ENCODE measurements at places on chromosomes 3 and 15.

DNA sequence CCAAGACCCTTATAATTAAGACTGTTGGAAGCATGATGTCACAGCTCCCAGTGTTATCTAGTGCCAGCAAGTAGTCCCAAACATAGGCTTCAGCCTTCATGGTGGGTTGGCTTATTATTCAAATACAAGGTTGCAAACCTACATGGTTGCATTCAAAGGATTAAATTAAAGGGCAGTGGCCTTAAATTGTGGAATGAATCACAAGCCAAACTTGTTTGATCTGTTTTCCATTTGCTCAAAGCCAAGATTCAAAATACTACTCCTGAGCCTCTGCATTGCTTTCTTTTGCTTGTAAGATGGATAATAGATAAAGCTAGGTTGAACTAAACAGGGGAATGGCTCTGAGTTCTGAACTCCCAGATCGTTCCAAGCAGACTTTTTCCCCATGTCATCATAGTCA, 52.4 kb upstream of the GNB4 start:
- DNase-seq: no peak

DNA sequence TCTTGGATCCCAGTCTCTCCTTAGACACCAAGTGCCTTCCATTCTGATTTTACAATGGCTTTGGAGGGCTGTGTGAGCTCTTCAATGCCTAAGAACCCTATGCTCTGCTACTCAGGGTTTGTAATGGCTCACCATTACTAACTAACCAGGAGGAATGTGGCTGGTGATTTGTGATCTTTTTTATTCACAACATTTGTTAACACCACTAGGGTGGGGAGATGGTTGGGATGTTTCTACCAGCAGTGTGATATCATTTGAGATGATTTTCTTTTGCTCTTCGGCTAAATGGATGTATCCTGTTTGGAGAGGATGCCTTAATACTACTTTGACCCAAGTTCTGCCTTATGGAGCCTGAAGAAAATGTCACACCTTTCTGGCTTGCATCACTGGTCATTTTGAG, 226.9 kb downstream of the MFSD1 start:
- no peak for DNase-seq

GRCh38 chr15:96716075-96716474, 385.6 kb downstream of the NR2F2 start:
- DNase-seq: no peak

- peak; percentile 52 for DNase-seq
Measured at GRCh38 chr3:74271541-74271940, 342.9 kb downstream of the CNTN3 start.

DNA sequence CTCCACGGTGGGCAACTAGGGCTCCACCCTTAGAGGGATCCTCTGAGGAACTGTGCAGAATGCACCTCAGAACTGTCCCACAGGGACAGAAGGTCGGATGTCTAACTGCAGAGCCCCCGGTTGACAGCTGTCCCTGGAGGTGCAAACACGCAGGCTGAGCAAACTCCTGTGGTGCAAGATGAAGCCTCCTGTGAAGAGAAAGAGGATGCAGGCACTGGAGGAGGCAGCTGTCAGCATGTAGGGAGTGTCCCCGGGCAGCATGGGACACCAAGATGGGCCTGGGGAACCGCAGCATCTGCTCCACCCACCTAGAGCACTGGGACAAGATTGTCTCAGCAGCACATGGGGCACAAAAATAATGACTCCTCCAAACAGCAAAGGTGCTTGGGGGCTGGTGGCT, 258.9 kb downstream of the ABHD5 start:
- DNase-seq: no peak

- DNase-seq: no peak
Measured at GRCh38 chr15:22895465-22896190, 57.2 kb downstream of the NIPA2 start.

DNA sequence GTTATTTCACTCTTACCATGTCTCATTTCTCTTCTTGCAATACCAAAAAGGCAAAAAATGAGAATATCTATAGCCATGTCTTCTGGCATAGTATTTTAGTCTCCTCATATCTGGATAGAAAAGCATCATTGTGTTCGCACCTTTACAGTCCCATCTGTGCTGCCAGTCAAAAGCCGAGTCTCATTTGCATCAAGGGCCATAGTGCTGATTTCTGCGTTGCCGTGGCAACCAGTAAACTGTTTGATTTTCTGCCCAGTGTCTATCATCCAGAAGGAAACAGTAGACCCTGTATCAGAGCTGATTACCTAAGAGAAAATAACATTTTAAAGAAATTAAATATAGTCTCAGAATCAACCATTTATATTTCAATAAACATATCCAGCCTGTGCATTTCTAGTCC, 86.1 kb upstream of the SERPINI2 start:
- no peak for DNase-seq

DNA sequence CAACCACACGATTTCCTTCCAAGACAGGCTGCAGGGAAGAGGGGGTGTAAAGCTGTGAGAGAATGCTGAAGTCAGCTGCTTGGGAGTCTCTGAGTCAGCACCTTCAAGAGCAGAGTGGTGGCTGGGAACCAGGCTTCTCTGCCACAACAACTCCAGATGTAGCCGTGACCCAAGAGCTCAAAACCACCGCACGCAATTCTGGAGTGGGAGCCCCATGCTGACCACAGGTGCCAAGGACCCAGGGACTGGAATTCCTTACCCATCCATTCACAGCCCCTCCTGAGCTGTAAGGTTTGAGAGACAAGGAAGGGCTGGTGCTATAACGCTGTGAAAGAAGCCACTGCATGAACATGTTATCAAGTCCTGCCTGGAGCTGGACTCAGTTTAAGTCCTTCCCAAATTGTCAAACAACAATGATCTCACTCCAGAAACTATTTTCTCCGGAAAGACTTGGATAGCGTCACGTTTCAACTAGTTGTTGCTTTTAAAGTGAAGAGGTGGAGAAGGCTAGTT, 61.4 kb downstream of the UMPS start:
- DNase-seq: peak; percentile 94

DNA sequence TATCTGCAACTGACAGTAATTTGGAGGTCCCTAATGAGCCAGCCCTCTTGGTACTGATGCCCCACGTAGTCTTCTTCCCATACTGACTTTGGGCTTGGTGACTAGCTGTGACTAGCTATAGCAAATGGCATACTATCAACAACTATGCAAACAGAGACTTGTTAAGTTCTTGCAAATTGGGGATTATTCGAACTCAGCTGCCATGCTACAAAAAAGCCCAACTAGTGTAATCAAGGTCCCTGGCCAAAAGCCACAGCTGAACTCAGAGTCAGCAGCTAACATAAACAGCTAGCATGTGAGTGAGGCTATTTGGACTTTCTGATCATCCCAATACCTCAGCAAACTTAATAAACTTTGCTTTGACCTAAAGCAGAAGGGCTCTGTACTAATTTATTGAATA, 121.2 kb upstream of the PLXND1 start:
- DNase-seq: no peak

GRCh38 chr3:49553692-49554632, at the start of gene BSN:
Gene BSN (plus strand): TSS chr3:49554477. CDS start chr3:49554603, 126 bp downstream.
- DNase-seq: peak; percentile 80

DNA sequence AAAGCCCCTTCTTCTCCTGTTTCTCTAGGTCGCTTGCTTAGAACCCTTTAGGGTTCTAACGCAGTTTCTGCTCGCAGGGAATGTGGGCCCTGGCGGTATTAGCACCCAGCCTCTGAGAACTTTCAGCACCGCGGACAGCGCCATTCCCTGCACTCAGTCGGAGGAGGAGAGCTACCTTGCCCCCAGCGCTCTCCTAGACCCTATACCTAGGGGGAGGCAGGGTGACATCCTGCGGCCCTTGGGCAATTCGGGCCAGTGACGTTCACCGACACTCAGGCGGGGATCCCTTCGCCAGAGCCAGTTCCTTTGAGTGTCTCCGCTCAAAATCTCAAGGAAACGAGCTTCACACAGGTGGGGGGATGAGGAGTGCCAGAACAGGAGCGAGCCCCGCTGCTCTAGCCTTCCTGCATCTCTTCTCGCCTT, 1.3 kb downstream of the SLC7A14 start:
- DNase-seq: peak; percentile 41

DNA sequence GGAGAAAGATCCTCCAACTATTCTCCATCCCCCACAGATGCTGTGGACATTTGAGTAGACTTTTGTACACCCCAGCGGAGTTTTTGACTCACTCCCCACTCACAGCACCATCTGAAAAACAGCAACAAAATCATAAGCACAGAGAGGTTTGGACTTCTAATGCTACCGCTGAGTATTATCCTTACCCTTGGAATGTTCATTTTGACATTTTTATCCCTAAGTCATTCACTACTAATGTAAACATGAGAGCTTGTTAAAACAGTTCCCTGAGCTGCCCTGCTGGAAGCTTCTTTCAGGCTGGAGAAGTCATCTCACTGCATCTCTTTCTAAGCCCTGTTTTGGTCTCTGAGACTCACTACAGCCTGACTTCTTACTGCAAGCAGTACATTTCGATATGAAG, 1045.9 kb downstream of the MCTP2 start:
- peak; percentile 36 for DNase-seq

DNA sequence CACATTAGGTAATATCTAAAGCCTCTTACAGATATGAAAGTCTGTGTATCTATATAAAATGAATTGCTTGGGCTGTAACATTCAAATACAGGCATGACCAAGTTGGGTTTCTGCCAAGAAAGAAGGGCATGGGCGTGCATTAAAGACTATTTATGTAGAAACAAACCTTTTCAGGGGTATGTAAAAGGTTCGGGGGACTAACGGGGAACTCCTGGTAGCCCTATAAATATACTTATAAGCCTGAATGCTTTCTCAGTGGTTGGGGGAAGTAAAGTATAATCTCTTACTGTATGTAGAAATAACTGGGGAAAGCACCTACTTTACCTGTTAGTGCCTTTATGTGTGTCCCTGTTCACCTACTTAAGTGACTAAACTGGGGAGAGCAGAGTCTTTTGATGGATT, 154.5 kb upstream of the TBL1XR1 start:
- DNase-seq: no peak

DNA sequence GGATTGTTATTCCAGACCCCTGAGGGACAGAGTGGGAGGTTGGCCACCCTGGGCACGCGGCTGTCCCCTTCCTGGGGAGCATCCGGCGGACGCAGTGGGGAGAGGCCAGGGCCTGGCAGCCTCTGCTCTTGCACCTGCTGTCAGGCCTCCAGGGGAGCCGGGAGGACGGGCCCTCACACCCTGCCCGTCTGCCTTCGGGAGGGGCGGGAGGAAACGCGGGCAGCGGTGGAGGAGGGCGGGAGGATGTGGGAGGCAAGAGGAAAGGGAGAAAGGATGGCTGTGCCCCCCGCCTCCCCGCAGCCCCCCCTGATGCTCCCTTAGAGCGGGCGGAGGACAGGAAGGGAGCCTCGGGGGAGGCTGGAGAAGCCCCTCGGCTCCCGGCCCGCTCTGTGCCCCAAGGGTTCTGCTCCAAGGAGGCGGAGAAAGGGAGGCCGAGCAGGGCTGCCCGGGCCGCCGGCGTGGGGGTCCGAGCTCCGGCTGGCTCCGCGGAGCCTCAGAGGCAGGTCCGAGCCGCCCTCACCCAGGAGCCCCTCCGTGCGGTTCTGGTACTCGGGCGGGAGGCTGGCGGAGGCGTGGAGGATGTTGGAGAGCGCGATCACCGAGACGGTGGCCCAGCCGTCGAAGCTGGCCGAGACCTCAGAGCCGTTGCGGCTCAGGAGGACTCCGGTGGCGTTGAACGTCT, 40.9 kb downstream of the MUC20 start:
- no peak for DNase-seq

DNA sequence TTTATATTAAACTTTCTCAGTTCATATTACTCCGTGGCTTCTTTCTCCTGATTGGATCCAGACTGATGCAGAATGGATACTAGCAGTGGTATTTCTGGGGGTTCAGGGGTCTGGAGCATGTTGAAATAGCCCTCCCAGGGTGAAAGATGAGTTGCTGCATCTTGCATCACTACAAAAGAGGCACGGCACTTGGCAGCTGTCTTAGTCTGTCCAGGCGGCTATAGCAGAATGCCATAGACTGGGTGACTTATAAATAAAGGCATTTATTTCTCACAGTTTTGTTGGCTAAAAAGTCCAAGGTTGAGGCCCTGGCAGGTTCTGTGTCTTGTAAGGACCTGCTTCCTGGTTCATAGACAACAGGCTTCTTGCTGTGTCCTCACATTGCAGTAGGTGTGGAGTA, 660 bp upstream of the BCL2L10 start:
- DNase-seq: no peak

DNA sequence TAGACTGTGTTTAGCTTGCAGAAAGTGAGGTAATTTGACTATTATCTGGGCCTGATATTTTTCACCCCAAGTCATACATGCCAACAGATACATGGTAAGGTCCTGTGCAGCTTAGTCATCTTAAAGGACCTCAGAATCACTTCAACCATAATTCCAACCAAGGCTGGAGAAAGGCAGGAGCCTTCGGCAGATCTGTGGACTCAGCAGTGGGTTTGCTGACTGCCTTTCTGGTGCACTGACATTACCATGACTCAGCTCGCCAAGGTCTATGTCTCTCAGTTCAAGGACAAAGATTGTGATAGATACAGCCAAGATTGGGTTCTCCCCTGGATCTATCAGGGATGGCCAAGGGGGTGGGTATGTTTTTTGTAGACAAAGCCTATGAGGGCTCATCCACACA, 32.7 kb downstream of the LYZL4 start:
- DNase-seq: no peak

GRCh38 chr3:162007722-162008121, 511.1 kb downstream of the OTOL1 start:
- peak; percentile 20 for DNase-seq

DNA sequence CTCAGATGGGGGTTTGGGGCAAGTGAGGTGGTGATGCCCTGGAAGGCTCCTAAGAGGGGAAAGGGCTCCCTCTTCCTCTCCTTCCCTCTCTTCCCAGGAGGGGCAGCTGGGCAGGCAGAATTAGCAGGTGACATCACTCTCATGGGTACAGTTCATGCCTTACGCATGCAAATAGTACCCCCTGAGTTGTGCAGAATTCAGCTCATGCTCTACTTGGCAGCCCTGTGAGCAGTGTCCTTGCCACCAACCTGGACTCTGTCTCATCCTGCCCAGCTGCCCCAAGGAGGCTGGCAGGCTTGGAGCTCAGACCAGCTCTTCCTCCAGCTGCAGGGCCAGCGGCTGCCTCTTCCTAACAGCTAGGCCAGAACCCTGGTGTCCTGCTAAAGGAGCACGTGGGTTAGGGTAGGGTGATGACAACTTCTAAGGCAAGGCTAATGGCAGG, 3.3 kb downstream of the CHAC1 start:
- no peak for DNase-seq

- DNase-seq: no peak
Measured at GRCh38 chr3:67937498-67938118, 283.2 kb upstream of the SUCLG2 start.

Data from fibroblast of skin of left quadriceps (primary cell).